ENCODE measurements at places on chromosomes 3 and 15. TPM values are rescaled to one million over a fixed set of nuclear protein-coding genes. Genes with fewer than 3 reads are reported as not detected.

- H3K4me1 ChIP-seq = no peaks in the 10 kb centered on the region
- no peaks in the 10 kb centered on the region for H3K36me3 ChIP-seq
- no peak overlapping the region for H3K27ac ChIP-seq
- peak; percentile 50 for DNase-seq
Observed at GRCh38 chr3:127049393-127049792, 66.5 kb downstream of the PLXNA1 start.

- peak overlapping the region; percentile 91 for H3K27ac ChIP-seq
- H3K4me1 ChIP-seq = peaks cover 38% of the 10 kb centered on the region
- H3K36me3 ChIP-seq = no peaks in the 10 kb centered on the region
- DNase-seq = peak; percentile 76
- H3K4me3 ChIP-seq = peak overlapping the region; percentile 48
Observed at GRCh38 chr3:101926594-101927105, 77.3 kb downstream of the NFKBIZ start.

DNA sequence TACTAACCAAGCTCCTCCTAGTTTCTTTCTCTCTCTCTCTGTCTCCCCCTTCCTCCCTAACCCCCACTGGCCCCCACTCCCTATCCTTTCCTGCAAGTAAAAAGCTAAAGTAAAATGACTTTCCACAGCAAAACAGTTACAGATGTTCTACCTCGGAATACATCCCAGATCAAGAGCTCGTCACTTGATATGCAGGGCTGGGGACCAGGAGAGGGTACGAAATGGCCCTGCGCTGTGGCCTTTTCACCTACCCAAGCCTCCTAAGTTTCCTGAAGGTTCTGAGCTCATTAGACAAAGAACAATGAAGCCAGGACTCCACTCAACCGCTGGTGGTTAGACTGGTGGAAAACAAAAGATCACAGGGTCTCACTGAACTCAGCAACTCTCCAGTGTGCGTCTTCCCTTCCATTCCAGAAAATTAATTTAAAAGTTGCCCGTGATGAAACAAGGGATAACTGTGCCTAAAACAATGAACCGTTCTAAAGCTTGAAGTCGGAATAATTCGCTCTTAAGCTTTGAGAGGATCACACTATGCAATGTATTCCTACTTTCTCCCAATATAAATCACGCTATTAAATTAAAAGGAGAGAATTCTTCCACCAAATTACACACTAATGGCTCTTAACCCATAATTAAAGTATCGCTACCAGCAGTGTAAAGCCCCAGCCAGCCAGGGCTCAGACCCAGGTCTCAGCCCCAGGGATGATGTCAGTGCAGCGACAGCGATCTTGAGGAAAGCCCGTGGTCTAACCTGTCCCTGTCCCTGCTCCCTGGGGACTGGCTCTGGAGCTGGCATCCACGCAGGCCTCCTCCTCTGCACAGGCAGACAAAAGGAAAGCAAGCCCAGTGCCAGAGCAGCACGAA, 5.0 kb downstream of the VGLL4 start:
- H3K4me1 ChIP-seq = peaks cover 22% of the 10 kb centered on the region
- no peaks in the 10 kb centered on the region for H3K36me3 ChIP-seq
- DNase-seq = no peak
- no peaks in the 10 kb centered on the region for H3K27me3 ChIP-seq
- no peak overlapping the region for H3K27ac ChIP-seq

DNA sequence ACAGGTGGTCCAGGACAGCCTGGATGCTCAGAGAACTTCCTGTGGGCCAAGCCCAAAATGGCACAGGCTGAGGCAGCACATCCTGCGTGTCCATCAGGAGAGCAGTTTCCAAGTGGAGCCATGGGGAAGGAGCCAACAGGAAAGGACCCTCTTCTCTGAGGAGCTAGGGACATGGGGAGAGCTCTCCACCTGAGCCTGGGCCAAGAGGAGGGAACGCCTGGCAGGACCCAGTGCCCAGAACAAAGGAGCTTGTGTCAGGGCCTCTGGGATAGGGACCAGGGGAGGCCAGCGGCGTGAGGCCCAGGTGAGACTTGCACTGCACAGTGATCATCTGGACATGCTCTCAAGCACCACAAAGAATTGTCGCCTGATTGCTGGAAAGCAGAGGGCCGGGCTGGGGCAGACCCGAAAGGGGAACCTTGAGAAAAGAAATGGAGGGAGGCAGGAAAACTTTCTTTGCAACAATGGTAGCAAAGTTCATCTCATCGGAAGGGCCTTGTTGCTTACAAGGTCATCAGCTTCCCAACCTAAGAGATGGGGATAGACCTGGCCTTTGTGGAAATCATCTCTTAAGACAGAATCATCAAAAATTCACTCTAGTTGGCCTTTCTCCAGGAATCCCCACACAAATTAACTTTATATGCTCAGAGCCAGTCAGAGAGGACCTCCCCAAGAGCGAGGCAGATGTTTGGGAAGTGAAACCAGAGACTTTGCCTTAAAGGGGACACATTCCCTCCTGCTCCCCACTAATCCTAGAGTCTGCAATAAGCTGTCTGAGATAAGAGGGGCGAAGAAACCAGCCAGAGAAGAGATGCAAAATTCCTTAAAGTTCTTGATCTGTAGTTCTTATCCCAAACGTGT, 47.7 kb upstream of the HES1 start:
- no peaks in the 10 kb centered on the region for H3K27me3 ChIP-seq
- no peak overlapping the region for H3K4me3 ChIP-seq
- no peaks in the 10 kb centered on the region for H3K36me3 ChIP-seq
- peaks cover 39% of the 10 kb centered on the region for H3K4me1 ChIP-seq

DNA sequence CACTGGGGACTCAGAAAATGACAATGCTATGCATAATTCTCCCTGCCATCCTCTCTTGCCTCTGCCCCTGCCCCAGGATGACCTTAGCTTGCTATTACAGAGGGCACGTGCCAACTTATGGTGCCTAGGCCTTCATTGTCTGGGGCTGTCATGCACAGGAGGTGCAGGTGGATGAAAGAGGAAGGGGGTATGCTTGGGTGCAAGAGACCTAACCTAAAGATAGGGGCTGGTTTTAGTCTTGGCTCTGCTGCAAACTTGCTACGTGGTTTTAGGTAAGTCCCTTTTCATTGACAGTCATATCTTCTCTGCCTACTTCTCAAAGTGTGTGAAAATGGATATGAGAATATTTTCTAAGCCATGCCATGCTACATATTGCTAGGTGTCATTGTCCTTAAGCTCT, 161.3 kb downstream of the EPHB1 start:
- H3K27ac ChIP-seq = no peak overlapping the region
- no peak for DNase-seq
- H3K4me3 ChIP-seq = no peak overlapping the region
- H3K4me1 ChIP-seq = no peaks in the 10 kb centered on the region
- no peaks in the 10 kb centered on the region for H3K36me3 ChIP-seq
- H3K27me3 ChIP-seq = no peaks in the 10 kb centered on the region

GRCh38 chr3:41683666-41684350, 278.1 kb downstream of the ULK4 start:
- no peak overlapping the region for H3K27ac ChIP-seq
- no peaks in the 10 kb centered on the region for H3K27me3 ChIP-seq
- DNase-seq = peak; percentile 43
- H3K36me3 ChIP-seq = no peaks in the 10 kb centered on the region
- no peak overlapping the region for H3K4me3 ChIP-seq
- peaks cover 24% of the 10 kb centered on the region for H3K4me1 ChIP-seq

- DNase-seq = no peak
- no peaks in the 10 kb centered on the region for H3K27me3 ChIP-seq
- no peak overlapping the region for H3K27ac ChIP-seq
- H3K4me1 ChIP-seq = peaks cover 21% of the 10 kb centered on the region
- H3K4me3 ChIP-seq = no peak overlapping the region
Observed at GRCh38 chr3:183494341-183494740, 61.2 kb downstream of the KLHL6 start.

DNA sequence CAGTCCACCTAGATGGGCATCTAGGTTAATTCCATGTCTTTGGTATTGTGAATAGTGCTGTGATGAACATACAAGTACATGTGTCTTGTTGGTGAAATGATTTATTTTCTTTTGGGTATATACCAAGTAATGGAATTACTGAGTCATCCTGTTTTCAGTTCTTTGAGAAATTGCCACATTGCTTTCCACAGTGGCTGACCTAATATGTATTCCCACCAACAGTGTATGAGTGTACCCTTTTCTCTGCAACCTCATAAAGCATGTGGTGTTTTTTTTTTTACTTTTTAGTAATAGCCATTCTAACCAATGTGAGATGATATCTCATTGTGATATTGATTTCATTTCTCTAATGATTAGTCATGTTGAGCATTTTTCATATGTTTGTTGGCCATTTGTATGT, 86.0 kb upstream of the NDN start:
- no peaks in the 10 kb centered on the region for H3K4me1 ChIP-seq
- H3K36me3 ChIP-seq = no peaks in the 10 kb centered on the region

DNA sequence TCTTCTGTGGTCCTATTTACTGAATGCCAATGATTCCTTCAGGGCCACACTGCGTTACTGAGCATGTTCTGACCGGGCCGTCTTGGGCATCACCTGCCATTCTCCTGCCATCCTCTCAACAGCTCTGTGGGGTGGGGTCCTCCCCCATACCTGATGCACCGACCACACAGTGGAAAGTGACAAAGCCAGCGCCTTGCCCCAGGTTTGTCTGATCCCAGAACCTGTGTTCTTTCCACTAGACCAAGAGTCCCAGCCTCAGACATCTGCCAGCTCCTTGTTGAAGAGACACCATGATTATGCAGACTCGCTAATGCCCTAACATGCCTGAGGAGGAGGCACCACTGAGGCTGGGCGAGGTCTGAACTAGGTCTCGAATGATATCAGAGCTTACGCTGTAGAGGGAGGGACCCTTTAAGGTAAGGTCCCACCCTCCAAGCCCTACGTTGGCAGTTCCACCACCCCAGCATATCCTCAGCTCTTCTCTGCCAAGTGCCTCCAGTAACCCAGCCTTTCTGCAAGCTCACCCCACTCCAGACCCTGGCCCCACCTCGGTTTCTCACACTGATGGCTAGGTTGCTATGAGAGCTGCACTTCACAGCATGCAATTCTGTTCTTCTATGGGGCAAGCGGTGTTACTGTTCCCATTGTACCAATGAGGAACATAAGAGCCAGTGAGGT, 29.8 kb upstream of the PLXNA1 start:
- H3K4me3 ChIP-seq = no peak overlapping the region
- no peak overlapping the region for H3K27ac ChIP-seq
- DNase-seq = no peak
- no peaks in the 10 kb centered on the region for H3K36me3 ChIP-seq

GRCh38 chr3:193796089-193796488, 203.1 kb downstream of the OPA1 start:
- peak; percentile 29 for DNase-seq
- no peak overlapping the region for H3K4me3 ChIP-seq
- no peaks in the 10 kb centered on the region for H3K36me3 ChIP-seq
- H3K27me3 ChIP-seq = no peaks in the 10 kb centered on the region
- peaks cover 14% of the 10 kb centered on the region for H3K4me1 ChIP-seq
- no peak overlapping the region for H3K27ac ChIP-seq

- H3K36me3 ChIP-seq = no peaks in the 10 kb centered on the region
- peak; percentile 21 for DNase-seq
- no peaks in the 10 kb centered on the region for H3K4me1 ChIP-seq
- H3K27ac ChIP-seq = no peak overlapping the region
- H3K27me3 ChIP-seq = peaks cover 30% of the 10 kb centered on the region
- no peak overlapping the region for H3K4me3 ChIP-seq
Observed at GRCh38 chr15:31069360-31070000, 32.0 kb downstream of the TRPM1 start.

Gene SACM1L
- 30.1 TPM for total RNA-seq

Gene ENTPD3
- total RNA-seq = 7.1 TPM

Gene DUOXA1
- 1.3 TPM for total RNA-seq

Gene EIF4G1
- 599 TPM for total RNA-seq

Measured in PC-3 (cell line).